ENCODE measurements at places on chromosomes 3 and 15.

DNA sequence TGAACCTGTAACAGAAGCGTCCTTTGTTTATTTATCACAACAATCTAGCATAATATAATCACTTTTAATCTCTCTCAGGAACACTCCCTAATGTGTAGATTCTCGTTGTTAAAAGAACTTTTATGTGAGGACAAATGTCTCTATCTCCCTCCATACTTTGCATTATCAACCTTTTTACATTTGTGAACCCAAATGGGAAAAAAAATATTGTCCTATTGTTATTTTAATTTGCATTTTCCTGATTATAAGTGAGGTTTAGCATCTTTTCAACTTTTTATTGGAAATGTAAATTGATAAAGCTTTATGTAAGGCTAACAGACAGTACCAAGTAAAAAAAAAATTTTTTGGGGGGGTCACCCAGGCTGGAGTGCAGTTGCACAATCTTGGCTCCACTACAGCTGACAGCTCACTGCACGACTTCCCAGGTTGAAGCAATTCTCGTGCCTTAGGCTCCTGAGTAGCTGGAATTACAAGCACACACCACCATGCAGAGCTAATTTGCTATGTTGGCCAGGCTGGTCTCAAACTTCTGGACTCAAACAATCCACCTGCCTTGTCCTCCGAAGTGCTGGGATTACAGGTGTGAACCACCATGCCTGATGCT, 33.0 kb upstream of the DENND4A start:
- no peak for DNase-seq

DNA sequence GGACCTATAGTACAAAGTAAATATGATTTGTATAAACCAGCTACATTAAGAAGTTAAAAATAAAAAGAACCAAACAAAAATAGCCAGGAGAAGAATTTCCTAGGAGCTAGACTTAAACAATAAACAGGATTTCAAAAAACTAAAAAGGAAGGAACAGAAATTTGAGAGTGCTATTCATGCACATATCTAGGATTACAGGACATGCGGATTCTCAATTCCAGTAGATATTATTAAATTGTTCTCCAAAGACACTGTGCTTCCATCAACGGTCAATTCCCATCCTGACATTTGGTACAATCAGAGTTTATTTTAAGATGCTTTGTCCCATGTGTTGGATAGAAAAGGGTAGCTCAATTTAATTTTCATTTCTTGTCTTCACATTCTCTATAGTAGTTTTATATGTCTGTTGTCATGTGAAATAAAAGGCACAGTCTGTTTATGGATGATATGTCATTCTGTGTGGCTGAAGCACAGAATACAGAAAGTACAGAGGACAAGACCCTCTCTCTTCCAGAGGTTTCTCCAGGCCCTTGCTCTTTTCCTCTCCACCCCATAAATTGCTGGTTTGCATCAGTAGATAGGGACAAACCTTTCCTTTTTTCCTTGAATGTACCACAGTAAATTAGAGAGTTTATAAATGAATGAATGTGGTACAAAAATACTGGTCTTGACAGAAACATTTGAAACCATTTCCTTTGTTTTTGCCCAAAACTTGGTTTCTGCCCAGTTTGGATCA, 3.5 kb downstream of the PLOD2 start:
- DNase-seq: no peak

GRCh38 chr3:171788546-171789351, 21.5 kb downstream of the PLD1 start:
- DNase-seq: no peak

DNA sequence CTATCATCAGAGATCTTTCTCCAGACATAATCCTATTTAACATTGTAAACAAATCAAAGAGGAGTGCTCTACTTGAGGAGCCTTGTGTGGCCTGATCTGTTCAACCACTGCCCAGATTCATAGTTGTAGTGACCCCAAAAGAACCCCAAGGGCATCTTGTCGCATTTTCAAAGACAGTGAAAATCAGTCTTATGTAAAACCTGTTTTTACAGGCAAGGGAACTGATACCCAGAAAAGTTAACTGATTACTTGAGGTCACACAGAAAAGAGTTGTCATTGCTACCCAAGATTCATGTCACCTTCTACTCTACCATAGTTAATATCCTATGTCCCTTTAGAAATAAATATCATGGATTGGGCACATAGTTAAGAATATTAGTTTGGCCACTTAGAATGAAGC, 40.5 kb upstream of the ARPP21 start:
- no peak for DNase-seq

DNA sequence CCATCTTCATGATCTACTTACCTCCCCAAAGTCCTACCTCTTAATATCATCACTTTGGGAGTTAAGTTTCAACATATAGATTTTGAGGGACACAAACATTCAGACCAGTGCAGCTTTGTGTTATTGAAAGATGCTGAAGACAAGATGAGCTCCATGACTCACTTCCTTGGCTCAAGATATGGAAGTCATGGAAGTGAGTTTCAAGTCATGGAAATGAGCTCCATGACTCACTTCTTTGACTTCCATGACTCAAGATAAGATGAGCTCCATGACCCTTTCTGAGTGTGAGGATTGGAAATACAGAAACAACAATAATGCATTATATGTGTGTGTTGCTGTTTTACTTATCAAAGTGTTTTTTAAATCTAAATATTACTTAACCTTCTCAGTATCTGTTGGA, 170.2 kb upstream of the TPRG1 start:
- DNase-seq: no peak

DNA sequence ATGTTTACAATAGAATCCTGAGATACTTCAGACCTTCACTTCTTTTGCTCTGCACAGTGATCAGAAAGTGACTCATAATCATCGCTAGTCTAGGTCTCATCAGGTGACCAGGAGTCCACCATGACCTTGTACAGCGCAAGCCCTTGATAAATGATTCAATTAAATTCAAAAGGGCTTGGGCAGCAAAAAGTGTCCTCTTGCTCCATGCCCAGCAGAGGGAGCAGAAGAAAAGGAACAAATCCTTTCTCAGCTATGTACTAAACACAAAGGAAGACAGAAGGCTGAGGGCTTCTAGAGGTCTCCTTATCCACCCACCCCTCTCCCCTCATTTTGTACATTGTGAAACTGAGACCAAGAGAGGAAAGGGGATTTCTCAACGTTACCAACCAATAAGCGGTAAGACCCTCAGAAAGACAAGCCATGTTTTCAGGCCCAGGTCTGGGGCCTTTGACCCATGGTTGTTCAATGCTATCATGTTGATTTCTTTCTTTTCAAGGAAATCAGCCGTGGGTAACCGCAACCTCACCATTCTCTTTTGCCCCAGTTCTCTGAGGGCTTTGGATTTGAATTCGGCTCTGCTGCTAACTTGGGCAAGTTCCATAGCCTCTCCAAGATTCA, 74.8 kb downstream of the AQP9 start:
- peak; percentile 64 for DNase-seq

GRCh38 chr15:54550954-54551353, 572.7 kb downstream of the UNC13C start:
- no peak for DNase-seq

- no peak for DNase-seq
Measured at GRCh38 chr15:41291065-41291631, 41.2 kb downstream of the OIP5 start.

DNA sequence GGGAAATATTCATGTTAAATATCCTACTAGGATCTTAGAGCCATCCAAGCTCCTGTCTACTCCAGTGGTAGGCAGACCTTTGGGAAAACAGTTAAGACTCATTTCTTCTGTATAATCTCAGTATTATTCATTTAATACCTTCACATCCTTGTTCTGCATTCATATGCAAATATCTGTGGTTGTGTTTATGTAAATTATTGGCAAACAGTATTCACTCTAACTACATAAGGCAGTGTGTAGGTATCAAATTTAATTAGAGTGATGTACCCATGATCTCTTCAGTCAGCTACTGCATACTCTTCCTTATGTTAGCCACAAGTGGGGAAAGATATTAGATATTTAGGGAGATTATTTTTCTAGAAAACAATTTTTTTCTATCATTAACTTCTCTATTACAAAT, 200.8 kb upstream of the SLC2A2 start:
- no peak for DNase-seq

DNA sequence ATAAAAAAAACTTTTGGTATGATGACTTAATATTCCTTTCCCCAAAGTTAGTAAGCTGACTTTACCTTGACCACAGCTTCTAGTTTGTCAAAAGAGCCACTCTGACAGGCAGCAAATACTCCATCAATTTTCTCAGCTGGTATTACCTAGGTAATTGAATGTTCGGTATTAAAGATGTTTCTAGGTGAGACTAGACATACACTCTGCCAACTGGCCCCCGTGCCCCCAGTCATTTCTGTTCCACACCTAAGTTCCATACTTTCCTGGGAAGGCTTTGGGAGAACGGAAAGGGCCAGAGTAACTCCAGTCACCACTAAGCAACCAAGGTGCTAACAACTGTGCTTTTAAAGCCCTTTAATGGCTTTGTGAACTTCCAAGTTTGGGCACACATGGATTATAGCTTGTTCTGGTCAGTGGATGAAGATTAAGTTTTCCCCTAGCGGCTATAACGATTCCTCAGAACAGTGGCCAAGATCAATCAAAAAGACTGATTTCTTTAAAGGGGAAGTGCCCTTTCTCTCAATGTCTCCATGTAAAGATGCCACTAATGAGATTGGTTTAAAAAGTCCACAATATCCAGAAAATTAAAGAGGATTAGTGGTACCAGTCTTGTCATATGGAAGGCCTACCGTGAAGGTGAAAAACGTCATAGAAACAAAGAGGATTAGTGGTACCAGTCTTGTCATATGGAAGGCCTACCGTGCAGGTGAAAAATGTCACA, 7.0 kb downstream of the EIF4A2 start:
- peak; percentile 33 for DNase-seq

GRCh38 chr15:65100442-65100841, 14.6 kb downstream of the UBAP1L start:
- no peak for DNase-seq

DNA sequence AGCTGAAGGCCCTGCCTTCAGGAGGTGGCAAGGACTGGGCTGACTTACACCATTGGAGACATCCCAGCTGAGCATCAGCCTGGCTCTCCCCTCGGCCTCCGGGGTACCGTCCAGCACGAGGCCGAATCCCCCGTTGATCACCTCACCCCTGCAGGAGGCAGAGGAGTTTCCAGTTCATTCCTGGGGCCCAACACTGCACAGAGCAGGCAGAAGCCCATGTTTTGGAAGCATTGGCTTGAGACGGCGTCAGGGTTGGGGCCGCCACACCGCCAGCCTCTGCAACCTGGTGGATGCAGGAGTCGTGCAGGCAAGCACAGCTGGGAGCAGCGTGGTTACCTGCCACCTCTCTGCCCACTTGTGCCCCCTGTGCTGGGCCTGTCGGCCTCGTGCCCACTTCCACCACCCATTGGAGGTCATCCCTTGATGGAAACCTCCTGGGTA, 7.7 kb upstream of the ZXDC start:
- no peak for DNase-seq

DNA sequence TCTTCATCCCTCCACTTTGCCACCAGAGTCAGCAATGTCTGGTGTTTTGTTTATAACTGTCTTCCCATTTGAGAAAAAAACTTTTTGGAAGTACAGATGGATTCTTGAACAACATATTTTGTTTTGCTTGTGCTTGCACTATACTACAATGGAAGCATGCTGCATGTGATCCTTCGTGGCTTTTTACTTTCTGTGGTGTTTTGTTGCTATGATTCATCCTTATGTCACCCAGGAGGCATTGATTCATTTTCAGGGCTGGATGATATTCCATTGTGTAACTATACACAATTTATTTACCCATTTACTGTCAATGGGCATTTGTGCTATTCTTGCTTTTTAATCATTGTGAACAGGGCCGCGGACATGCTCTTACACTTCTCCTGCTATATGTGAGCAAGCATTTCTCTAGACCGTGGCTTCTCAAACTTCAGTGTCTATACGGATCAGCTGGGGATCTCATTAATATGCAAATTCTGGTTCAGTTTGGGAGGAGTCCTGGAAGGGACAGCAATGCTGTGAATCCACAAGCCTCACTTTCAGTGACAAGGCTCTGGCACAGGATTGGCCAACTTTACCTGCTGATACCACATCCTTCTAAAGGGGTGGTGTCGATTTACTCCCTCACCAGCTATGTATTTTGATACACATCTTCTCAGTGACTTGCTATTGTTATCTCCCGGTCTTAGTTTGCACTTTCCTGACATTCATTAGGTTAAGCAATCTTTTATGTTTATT, 65.9 kb downstream of the POLR2M start:
- DNase-seq: peak; percentile 10

GRCh38 chr15:25514522-25514921, 75.7 kb upstream of the UBE3A start:
- no peak for DNase-seq

GRCh38 chr3:17645074-17645698, 97.2 kb downstream of the TBC1D5 start:
- peak; percentile 40 for DNase-seq

DNA sequence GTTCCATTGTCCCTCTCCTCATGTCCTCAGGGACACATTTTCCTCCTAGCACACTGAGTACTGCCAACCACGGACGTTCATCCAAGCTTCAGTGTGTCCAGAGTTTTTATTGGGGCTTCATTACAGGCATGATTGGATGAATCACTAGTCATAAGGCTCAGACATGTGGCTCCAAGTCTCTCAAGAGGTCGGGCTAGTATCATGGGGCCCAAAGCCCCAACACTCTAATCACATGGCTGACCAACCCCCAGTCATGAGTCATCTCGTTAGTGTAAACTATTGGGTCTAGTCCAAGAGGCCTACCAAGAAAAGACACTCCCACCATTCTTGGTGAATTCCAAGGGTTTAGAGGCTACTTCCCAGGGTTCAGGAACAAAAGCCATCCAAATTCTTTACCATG, 4.4 kb downstream of the TERC start:
- no peak for DNase-seq

GRCh38 chr3:74613060-74613459, 1.4 kb downstream of the CNTN3 start:
- no peak for DNase-seq

DNA sequence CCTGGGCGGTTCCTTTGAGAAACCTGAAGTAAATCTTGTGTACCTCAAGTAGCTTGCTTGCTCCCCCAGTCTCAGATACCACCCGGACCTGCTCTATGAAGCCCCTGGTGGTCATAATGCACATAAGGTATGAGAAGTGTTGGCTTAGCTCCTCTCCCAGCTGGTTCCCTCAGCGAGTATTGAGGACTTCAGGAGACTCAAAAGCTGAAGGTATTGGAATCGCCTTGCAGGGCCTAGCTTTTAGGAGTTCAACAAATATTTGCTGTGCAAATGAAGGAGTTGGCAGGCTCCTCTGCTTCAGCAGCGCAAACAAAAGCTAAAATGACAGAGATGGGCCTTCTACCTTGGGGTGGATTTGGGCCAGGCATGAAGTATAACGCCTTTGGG, 1.7 kb downstream of the CMTM8 start:
- DNase-seq: peak; percentile 74

GRCh38 chr3:72271216-72271615, 486.3 kb upstream of the PROK2 start:
- no peak for DNase-seq

GRCh38 chr3:196471551-196471950, 32.0 kb downstream of the RNF168 start:
- no peak for DNase-seq

- DNase-seq: no peak
Measured at GRCh38 chr3:104032283-104032682, 1334.4 kb upstream of the ALCAM start.

Data from RPMI8226 (cell line).